ENCODE measurements at places on chromosomes 1 and 21. TPM values are rescaled to one million over a fixed set of nuclear protein-coding genes. Genes with fewer than 3 reads are reported as not detected.

The OR6N1 gene
- total RNA-seq: not detected

The PRKAA2 gene
- total RNA-seq: 25.8 TPM

The OR14K1 gene
- total RNA-seq: not detected

The TARS2 gene
- total RNA-seq: 29.8 TPM

The KCNC4 gene
- total RNA-seq: 1.3 TPM

The ATP1A4 gene
- total RNA-seq: 0.17 TPM

The GBP4 gene
- not detected for total RNA-seq

The IL22RA1 gene
- not detected for total RNA-seq

- no peak for DNase-seq
Observed at GRCh38 chr1:165056914-165057313, 299.6 kb downstream of the LMX1A start.

- DNase-seq: no peak
Observed at GRCh38 chr1:153583976-153584375, 18.3 kb upstream of the S100A2 start.

DNA sequence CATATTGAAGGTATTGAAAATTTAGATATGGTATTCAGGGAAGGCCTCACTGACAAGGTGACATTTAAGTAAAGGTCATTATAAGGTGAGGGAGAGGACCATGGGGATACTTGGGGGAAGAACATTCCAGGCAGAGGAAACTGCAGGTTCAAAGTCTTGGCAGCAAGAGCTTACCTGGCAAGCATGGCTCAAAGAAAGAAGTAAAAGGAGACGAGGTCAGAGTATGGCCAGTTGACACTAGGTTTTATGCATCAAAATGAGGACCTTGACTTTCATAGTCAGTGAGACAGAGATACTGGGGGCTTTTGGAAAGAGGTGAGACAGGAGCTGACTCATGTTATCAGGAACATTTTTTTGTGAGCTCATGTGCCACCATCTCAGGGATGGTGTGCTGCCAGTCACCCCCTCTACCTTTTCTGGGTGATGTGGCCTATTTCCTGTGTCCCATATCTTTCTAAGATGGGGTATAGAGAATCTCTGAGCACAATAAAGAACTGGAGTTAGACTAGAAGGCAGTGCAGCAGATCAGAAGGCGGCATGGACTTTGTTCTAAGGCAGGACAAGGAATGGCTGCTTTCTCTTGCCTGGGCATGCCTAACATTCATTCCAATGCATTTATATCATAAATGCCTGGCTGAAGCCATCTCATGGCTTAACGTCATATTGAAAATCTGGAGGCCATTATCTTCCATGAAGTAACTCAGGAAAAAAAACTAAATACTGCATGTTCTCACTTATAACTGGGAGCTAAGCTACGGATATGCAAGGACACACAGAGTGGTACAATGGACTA is 406.7 kb downstream of the NTNG1 start:
- no peak for DNase-seq

DNA sequence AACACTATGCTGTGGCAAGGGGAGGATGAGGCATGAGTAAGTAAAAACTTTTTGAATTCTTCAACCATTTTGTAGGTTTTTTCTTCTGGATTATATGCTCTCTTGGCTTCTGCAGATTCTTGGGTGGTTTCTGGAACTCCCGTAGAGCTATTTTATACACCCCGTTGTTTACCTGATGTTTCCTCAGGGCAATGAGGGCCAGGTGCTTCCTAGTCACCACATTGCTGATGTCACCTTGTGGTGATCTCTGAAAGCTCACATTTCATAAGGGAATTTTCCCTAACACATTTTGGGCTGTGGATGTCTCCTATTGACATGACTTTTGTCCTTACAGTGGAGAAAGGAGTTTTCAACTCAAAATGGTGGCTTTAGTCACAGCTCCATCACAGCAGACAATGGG is 356.6 kb downstream of the PLA2G4A start:
- DNase-seq: no peak

GRCh38 chr1:18045203-18045602 is 62.4 kb upstream of the IGSF21 start:
- DNase-seq: no peak

GRCh38 chr1:169318536-169319244 is 48.9 kb downstream of the NME7 start:
- DNase-seq: no peak

- DNase-seq: no peak
Observed at GRCh38 chr1:100736324-100736723, 16.8 kb downstream of the VCAM1 start.

DNA sequence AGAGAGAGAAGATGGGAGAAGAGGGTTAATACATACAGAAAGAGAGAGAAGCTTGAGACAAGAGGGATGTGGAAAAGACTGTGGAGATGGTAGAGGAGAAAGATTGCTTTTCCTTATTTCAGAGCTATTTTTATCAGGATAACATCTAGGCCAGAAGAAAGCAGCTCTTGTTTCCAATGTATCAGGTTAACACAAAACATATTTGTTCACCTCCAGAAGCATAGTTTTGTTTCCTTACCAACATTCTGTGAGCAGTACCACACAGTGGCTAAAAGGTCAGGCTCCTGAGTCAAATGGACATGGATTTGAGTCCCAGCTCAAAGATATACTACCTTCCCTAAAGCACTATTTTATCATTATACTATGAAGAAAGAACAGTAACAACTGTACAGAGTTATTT is 185.5 kb downstream of the DUSP10 start:
- DNase-seq: no peak

GRCh38 chr1:224380003-224380402 is 23.3 kb downstream of the CNIH4 start:
- DNase-seq: no peak
